ENCODE measurements at places on chromosomes 16 and 17.
A peak's percentile ranks its signal among the peaks of the same experiment; 100 is the strongest.

GRCh38 chr17:6870841-6871240 is 39.3 kb upstream of the TEKT1 start:
- DNase-seq = peak; percentile 1

DNA sequence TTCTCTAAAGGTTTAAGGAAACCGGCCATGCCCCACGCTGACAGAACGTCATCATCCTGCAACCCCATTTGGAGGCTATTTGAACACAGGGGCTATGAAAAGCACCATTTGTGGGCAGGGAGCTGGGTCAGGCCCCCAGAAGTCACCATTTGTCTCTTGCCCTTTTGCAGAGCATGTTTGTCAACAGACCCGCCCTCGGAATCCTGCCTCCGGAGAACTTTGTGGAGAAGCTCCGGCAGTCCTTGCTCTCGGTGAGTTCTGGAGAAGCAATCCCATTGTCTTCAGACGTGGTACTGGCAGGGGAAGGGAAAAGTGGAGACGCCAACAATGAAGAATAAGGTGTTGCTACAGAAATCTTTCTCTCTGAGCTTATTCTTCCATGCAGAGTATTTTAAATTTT is 33.5 kb downstream of the TMEM186 start:
- no peak for DNase-seq

DNA sequence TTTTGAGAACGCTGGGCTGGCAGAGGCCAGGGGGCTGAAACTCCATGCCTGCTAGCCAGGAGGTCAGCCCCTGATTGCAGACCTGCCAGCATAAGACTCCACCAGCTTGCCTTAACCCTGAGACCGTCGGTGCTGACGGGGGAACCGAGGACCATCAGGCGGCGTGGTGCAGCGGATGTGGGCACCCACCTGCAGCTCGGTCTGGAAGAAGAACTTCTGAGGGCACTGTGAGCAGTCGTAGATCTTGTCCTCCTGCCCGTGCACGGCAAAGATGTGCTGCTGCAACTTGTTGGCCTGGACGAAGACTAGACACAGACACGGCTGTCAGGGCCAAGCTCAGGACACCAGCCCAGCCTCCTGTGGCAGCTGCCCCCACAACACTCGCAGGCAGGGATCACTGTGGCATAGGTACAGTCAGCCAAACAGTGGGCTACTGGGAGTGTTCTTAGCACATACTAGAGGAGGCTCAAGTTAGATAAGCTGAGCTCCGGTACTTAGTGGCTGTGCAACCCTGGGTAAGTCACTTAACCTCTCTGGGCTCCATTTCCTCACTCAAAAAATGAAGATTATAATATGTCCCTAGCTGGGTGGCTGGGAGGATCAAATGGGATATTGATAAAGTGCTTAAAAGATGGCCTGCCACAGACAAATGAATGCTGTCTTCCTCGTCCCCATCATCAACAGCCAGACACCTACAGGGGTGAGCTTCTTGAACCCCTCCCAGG is 150.0 kb downstream of the C16orf78 start:
- DNase-seq = no peak

DNA sequence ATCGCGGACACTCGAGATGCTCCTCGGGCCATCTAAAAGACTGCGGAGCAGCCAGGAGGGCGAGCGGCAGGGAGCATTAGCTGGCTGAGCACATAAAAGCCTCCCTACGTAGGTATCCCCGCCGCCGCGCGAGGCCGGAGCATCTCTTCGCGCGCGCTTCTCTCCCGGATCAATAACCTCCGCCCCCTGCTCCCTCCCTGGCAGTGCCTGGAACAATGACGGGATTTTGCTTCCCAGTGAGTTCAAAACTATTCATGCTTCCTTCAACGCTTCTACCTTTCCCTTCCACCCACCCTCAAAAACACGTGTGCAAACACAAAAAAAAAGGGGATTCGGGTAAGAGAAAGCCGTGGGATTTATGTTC is 984 bp downstream of the CENPV start:
- peak; percentile 45 for DNase-seq

DNA sequence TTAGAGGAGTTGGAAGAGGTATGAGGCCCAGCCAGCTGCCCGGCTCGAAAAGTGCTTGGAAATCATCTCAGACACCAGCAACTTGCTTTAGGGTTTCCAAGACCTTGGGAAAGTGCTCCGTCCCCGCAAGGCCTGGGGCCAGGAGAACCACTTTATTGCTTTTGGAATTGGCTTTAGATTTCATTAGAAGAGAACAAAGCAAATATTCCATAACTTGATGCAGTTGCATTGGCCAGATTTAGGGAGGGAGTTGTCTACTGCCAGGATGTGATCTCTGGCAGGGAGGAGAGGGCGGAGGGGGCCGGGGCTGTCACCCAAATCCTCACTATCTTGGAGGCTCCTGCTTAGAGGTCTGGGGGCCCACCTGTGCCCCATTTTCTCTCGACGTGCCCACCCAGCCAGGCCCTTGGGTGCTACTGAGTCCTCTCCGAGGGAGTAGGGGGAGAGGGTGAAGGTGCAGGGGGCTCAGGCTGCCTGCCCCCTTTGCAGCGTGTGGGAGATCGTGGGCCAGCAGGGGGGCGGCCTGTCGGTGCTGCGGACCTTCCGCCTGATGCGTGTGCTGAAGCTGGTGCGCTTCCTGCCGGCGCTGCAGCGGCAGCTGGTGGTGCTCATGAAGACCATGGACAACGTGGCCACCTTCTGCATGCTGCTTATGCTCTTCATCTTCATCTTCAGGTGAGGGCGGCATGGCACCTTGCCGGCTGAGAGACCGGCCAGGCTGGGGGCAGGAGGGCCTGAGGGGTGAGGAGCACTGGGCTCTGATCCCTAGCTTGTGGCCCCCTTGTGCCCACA is 30.6 kb downstream of the CACNA1G start:
- DNase-seq = no peak

DNA sequence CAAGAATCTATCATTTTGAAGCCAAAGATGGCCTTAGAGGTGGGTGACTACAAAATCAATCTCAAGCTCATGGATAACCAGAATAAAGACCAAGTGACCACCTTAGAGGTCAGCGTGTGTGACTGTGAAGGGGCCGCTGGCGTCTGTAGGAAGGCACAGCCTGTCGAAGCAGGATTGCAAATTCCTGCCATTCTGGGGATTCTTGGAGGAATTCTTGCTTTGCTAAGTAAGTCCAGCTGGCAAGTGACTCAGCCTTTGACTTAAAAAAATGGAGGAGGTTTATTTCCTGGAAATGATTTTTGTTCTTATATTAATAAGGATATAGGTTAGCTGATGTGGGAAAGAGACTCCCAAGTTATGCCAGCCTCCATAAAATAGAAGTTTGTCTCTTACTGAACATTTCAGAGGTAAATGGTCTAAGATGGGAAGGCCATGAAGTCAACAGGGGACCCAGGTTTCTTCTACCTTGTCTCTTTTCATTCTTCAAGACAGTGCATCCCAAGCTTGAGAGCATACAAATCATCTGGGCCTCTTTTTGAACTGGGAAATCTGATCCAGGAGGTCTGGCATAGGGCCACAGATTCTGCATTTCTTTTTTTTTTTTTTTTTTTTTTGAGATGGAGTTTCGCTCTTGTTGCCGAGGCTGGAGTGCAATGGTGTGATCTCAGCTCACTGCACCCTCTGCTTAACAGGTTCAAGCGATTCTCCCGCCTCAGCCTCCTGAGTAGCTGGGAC is 19.8 kb upstream of the TANGO6 start:
- peak; percentile 69 for DNase-seq

GRCh38 chr17:83009414-83010205 is 69.8 kb upstream of the METRNL start:
- no peak for DNase-seq

DNA sequence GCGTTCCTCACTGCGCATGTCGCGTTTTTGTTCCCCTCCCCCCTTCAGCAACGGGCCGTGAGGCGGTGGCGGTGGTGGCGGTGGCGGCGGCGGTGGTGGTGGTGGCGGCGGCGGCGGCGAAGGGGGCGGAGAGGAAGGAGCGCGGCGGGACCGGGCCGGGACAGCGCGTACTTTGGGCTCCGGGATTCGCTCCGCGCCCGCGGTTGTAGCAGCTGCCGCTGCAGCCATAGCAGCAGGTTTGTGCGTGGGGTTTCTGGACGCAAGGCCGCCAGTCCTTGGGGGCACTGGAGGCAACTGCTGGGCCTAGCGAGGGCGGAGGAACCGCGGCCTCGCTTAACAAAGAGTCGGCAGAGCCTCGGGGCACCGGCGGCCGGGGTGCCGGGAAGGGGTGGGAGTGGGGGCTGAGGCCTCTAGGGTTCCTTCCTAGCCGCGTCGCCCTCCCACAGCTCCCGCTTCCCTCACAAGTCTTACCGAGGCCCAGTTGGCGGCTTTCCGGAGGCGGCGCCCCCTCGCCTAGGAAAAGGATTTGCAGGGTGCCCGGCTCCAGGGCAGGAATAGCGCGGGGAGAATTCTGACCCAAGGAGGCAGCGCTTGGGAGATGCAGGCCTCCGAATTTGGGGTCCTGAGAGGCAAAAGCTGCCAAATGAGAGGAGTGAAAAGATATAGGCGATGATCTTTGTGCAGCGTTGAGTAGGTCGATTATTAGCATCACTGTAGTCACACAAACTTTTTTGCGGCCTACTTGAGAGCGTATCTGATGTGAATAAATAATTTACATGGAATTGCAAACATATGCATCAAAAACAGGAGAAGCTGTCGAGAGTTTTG is at the start of gene DDX42:
TSS of gene DDX42 (plus strand) at position 30 of the 828 bp plus-strand sequence. CDS start 12,880 bp downstream, outside the sequence.
- peak; percentile 75 for DNase-seq

DNA sequence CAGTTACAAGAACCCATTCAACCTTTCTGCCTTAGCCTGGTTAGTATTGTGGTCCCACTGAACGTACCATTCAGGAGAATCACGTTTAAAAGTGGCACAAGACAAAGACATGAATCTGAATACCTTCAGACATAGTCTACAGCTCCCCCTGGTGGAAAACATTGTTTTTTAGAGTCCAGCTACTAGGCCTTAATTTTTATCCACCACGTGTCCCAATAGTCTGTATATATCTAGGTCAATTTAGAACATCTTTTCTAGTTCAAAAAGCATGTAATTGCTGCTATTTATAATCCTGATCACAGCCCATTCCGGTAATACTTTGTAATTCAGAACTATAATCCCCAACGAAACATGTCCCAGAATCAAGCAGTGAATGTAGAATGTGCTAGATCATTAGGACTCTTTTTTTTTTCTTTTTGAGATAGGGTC is 13.7 kb upstream of the GUCY2D start:
- DNase-seq = peak; percentile 87

GRCh38 chr17:18230288-18231141 is 5.1 kb downstream of the LLGL1 start:
- no peak for DNase-seq

GRCh38 chr16:22380529-22380928 is 6.1 kb upstream of the CDR2 start:
- peak; percentile 61 for DNase-seq

GRCh38 chr17:67773246-67773645 is 52.1 kb upstream of the BPTF start:
- DNase-seq = no peak

- DNase-seq = no peak
These were observed 1427.3 kb downstream of the CDH8 start for GRCh38 chr16:60608971-60609370.

- no peak for DNase-seq
These were observed 1.4 kb downstream of the NSMCE1 start for GRCh38 chr16:27267037-27267677.

GRCh38 chr17:82424001-82424862 is 5.8 kb upstream of the OGFOD3 start:
- peak; percentile 60 for DNase-seq

DNA sequence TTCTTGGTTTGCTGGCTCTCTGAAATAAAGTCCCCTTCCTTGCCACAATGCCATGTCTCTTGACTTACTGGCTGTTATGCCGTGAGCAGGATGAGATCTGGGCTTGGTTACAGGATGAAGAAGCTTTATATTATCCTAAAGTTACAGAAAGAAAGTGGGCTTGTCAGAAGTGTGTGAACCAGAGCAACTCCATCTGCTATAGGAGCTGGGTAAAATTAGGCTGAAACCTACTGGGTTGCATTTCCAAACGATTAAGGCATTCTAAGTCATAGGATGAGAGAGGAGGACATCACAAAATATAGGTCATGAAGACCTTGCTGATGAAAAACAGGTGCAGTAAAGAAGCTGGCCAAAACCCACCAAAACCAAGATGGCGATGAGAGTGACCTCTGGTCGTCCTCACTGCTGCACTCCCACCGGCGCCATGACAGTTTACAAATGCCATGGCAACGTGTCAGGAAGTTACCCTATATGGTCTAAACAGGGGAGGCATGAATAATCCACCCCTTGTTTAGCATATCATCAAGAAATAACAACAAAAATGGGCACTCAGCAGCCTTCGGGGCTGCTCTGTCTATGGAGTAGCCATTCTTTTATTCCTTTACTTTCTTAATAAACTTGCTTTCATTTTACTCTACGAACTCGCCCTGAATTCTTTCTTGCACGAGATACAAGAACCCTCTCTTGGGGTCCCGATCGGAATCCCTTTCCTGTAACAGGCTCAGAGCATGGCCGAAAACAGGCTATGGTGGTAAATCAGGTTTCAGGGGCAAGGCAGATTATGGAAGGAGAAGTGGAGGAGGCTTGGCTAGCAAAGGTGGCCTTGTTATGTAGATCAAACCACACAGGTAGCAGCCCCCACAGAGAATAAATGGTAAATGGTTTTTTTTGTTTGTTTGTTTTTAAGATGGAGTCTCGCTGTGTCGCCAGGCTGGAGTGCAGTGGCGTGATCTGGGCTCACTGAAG is 81.3 kb upstream of the C16orf82 start:
- no peak for DNase-seq

DNA sequence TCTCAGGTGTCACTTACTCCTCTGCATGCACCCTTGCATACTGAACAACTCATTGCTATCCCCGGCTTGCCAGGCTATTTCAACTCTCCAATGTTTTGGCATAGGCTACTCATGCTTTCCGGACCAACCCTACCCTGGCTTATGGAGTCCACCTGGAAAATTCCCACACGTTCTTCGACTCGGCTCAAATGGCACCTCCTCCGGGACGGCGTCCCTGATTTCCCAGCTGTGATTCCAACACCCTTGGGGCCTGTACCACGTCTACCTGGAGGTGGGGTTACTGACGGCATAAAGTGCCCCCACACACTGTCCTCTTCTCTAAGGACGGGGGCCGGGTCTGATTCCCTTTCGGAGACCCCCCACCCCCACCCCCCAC is 498 bp downstream of the SMYD4 start:
- peak; percentile 17 for DNase-seq

Data from fibroblast of villous mesenchyme (primary cell).